ENCODE measurements at places on chromosomes 7 and 10.

DNA sequence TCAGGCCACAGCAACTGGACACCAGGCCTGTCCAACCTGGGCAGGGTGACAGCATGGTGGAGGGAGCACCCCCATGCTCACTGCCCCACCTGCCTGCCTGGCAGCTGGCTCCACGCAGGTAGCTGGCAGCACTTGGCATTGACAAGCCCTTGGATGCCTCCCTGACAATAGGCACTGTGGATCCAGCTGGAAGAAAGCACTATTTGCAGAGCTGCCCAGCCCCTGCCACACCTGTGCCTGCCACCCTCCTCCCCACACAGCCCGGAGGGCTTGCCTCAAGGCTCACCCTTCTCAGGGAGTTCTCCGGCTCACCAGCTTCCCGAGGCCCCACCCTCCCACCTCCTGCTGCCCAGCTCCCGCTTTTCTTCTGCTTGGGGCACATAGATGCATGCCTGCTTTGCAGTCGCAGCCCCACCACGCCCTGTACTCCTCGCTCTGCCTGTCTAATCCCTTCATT lies 160.1 kb downstream of the NEURL1 start:
- no peaks in the 10 kb centered on the region for H3K27me3 ChIP-seq
- H3K4me1 ChIP-seq: peaks cover 2% of the 10 kb centered on the region
- H3K36me3 ChIP-seq: peaks cover 12% of the 10 kb centered on the region
- no peak for DNase-seq
- H3K27ac ChIP-seq: no peak overlapping the region

GRCh38 chr10:62742536-62743061 lies 61.9 kb upstream of the ADO start:
- no peak for DNase-seq
- no peak overlapping the region for H3K27ac ChIP-seq
- no peak overlapping the region for H3K4me3 ChIP-seq
- no peaks in the 10 kb centered on the region for H3K27me3 ChIP-seq
- no peaks in the 10 kb centered on the region for H3K36me3 ChIP-seq
- peaks cover 13% of the 10 kb centered on the region for H3K4me1 ChIP-seq

DNA sequence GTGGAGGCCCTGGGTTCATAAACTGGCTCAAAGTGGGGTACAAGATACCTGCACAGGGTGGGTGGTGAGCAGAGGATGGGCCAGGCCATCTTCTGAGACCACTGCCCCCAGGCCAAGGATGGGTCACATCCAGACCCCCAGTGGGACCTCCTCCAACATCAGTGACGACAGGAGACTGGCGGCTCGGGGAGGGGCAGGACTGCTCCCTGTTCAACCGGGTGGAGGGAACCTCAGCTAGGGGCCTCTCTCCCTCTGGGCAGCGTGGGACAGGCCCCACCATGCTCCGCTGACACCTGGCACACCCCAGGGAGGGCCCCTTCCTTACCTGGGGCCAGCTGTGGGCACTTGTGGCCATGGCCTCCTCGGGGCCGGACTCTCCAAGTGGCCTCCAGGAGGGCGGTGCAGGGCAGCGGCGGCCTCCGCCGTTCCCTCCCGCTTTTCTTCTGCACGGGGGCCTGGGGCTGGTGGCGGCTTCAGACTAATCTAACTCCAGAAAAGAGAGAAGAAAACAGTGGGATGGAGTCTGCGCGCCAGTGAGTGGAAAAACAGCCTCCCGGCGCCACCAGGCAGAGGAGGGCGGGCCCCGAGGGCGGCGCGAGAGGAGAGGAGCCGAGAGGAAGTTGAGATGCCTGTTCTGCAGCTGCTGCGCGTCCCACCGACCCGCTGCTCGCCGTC lies at the start of gene CALHM2:
CALHM2 (minus strand) TSS at position 540 of the 675 bp plus-strand sequence. CDS start 2,429 bp downstream, outside the sequence.
- peak within 1 kb of the TSS; percentile 80 for H3K27ac ChIP-seq
- DNase-seq: peak; percentile 73
- no peaks in the 10 kb centered on the region for H3K27me3 ChIP-seq
- H3K36me3 ChIP-seq: peaks cover 23% of the 10 kb centered on the region

GRCh38 chr10:110850099-110850498 lies 21.6 kb upstream of the PDCD4 start:
- peak overlapping the region; percentile 55 for H3K27ac ChIP-seq
- no peaks in the 10 kb centered on the region for H3K27me3 ChIP-seq
- no peaks in the 10 kb centered on the region for H3K36me3 ChIP-seq
- no peak overlapping the region for H3K4me3 ChIP-seq
- DNase-seq: peak; percentile 52

DNA sequence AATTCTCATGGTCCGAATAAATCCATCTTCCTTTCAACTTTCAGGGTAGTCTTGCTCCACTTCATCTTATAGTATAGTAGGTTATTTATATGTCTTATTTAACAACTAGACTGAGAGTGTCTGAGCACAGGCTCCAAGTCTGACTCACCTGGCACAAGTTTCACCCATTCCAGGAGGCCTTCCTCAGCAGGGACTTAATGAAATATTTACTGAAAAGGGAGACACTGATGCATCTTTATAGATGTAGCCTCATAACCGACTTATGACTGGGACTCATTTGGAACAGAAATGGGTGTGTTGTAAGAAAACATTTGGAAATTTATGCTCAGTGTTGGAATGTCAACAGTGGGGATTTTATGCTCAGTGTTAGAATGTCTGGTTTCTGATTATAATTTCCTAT lies 59.9 kb downstream of the CH25H start:
- no peak overlapping the region for H3K27ac ChIP-seq
- H3K27me3 ChIP-seq: peaks cover 3% of the 10 kb centered on the region
- no peak overlapping the region for H3K4me3 ChIP-seq
- no peak for DNase-seq
- peaks cover 10% of the 10 kb centered on the region for H3K4me1 ChIP-seq

- H3K4me3 ChIP-seq: peak overlapping the region; percentile 20
- H3K27ac ChIP-seq: peak overlapping the region; percentile 94
- H3K27me3 ChIP-seq: no peaks in the 10 kb centered on the region
- H3K4me1 ChIP-seq: peaks cover 78% of the 10 kb centered on the region
- peak; percentile 87 for DNase-seq
Observed at GRCh38 chr10:47264797-47265281, 35.2 kb upstream of the GDF10 start.

GRCh38 chr7:65953890-65954450 lies 28.0 kb downstream of the GUSB start:
- H3K27ac ChIP-seq: no peak overlapping the region
- no peaks in the 10 kb centered on the region for H3K4me1 ChIP-seq
- peaks cover 24% of the 10 kb centered on the region for H3K36me3 ChIP-seq
- H3K27me3 ChIP-seq: no peaks in the 10 kb centered on the region
- no peak overlapping the region for H3K4me3 ChIP-seq
- no peak for DNase-seq

DNA sequence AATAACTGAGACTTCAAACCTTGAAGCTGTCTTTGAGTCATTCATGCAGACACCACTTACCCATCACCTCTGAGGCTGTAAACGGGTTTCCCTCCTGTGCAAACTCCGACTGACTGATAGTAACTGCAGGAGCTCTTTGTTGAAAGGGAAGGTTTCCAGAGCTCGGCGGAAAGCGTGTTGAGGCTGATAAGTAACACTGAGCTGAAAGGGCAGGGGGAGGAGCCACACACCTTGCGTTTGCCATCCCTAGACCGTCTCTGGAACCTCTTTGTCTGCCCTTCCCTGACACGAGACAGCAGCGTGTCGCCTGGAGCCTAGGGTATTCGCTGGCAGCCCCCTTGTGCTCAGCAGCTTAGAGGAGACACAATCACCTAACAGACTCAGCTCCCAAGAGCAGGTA lies 134.0 kb downstream of the PAXIP1 start:
- H3K4me3 ChIP-seq: no peak overlapping the region
- no peaks in the 10 kb centered on the region for H3K4me1 ChIP-seq
- H3K27ac ChIP-seq: no peak overlapping the region
- no peak for DNase-seq
- H3K36me3 ChIP-seq: no peaks in the 10 kb centered on the region

GRCh38 chr7:105776068-105776790 lies 100.2 kb downstream of the ATXN7L1 start:
- no peaks in the 10 kb centered on the region for H3K4me1 ChIP-seq
- H3K4me3 ChIP-seq: no peak overlapping the region
- H3K27me3 ChIP-seq: no peaks in the 10 kb centered on the region
- H3K27ac ChIP-seq: no peak overlapping the region

GRCh38 chr7:15678653-15679052 lies 7.8 kb downstream of the MEOX2 start:
- H3K27ac ChIP-seq: no peak overlapping the region
- no peaks in the 10 kb centered on the region for H3K4me1 ChIP-seq
- DNase-seq: no peak
- no peaks in the 10 kb centered on the region for H3K36me3 ChIP-seq

DNA sequence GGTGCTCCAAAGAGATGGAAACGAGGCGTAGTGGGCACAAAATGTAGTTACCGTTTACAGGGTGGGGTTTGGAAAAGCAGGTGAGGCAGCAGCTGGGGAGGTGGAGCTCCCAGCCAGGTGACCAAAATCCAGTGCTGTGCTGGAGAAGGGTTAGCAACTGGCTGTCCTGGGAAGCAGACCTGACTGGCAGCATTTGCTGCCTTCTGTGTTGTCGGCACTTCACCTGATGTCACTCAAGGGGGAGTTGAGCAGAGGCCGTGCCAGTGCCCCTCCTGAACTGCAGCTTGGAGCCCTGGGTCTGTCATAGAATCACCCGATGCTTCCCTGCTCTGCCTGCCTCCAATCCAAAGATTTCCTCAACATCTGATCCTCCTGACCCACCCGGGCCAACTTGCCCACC lies 12.8 kb downstream of the GCK start:
- DNase-seq: no peak
- H3K4me1 ChIP-seq: no peaks in the 10 kb centered on the region
- H3K27ac ChIP-seq: no peak overlapping the region
- H3K36me3 ChIP-seq: no peaks in the 10 kb centered on the region
- no peaks in the 10 kb centered on the region for H3K27me3 ChIP-seq
- no peak overlapping the region for H3K4me3 ChIP-seq

DNA sequence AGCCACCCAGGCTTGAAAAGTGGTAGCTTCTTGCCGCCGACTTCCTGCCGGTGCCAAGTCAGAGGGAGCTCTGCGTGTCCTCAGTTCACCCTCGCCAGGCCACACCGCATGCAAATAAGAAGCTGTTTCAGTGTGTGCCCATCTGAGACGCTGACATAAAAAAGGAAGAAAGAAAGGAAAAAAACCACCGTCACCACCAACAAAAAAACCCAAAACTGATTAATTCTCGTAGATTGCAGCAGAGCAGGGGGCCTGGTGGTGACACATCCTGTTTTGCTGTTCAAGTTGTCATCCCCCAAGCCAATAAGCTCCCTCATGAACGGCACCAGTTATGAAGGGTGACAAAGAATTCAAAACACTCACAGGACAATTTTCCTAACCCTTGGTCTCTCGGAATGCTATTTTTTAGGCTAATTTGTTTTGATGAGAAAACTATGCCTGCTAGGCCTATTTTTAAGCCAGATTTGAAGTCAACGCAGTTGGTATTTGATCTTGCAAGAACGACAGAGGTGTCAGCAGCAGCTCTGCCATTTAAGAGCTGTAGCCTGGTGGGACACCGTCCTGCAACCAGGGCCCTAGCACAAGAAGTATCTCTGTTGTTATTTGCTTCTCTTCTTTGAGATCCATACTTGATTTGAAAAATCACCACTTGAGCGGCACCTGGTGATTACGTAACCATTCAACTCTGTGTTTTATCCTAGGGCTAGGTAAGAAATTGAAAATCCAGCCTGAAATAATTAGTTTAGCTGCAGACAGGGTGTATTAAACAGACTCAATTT lies 145.6 kb downstream of the PFKFB3 start:
- peak; percentile 93 for DNase-seq
- peaks cover 56% of the 10 kb centered on the region for H3K4me1 ChIP-seq
- no peaks in the 10 kb centered on the region for H3K27me3 ChIP-seq
- peak overlapping the region; percentile 99 for H3K27ac ChIP-seq
- H3K36me3 ChIP-seq: peaks cover 3% of the 10 kb centered on the region

DNA sequence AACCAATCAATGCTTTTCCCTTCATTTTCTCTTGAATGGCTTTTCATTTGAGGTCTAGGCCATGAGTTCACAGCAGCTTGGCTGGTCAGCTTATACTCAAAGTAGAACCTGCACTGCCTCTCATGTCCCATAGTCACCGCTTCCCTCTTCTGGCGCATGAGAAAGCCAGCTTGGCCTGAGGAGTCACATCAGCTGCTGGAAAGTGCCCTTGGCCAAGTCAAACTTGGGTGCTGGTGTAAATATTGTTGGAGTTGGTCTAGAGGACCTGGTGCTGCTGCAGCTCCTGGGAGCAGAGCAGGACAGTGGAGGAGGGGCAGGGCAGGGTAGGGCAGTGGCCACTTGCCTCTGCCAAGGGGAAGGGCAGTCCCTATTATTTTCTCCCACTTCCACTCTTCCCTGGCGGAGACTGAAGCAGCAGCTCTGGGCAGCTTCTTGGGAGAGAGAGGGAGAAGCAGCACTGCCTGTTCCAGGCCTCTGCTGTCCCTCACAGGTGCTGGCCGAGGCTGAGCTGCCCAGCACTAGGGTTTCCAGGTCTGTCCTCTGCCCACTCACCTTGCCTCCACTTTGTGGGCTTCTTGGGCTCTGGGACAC lies 12.8 kb downstream of the UBE2D4 start:
- H3K27ac ChIP-seq: no peak overlapping the region
- no peak overlapping the region for H3K4me3 ChIP-seq
- no peaks in the 10 kb centered on the region for H3K27me3 ChIP-seq
- DNase-seq: no peak
- H3K4me1 ChIP-seq: no peaks in the 10 kb centered on the region

DNA sequence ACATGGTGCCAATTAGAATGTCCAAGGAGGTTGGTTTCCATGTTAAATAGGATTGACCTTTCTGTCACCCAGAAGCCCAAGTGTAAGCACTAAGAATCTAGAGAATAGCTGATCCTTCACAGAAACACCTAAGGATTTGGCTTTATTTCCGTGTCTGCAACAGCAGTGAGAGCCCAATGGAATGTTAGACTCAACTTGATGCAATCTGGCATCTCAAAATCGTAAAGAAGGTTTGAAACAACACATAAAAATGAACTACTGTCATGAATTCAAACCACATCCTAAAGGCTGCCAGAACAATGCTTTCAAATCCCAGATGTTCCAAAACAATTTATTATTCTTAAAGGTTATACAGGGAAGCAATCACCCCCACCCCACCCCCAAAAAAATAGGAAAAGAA lies 18.6 kb downstream of the PPP1R3C start:
- no peaks in the 10 kb centered on the region for H3K4me1 ChIP-seq
- DNase-seq: no peak
- peaks cover 10% of the 10 kb centered on the region for H3K27me3 ChIP-seq
- no peak overlapping the region for H3K4me3 ChIP-seq
- no peak overlapping the region for H3K27ac ChIP-seq
- H3K36me3 ChIP-seq: no peaks in the 10 kb centered on the region

DNA sequence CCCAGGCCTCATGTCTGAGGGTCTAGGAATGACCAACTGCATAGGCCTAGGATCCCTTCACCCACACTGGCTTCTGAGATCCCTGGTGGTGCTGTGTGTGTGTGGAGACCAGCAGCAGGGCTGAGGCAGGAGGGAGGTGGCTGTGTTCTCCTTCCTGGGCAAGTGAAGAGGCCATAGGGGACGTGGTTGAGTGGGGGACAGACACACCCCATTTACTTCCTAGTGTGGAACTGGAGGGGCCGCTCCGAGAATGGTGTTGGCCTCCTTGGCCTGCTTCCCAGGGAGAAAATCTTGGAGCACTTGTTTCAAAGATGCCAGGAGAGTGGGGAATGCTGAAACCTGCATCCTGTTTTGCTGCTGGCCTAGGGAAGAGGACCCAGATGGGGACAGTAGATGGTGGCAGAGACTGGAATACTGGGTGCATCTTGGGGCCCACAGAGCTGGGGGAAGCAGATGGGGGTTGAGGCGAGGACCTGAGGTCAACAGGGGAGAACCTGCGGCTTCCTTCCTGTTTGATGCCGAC lies 19.1 kb downstream of the UBTD1 start:
- DNase-seq: no peak
- H3K27me3 ChIP-seq: no peaks in the 10 kb centered on the region
- no peak overlapping the region for H3K27ac ChIP-seq
- H3K4me1 ChIP-seq: no peaks in the 10 kb centered on the region
- H3K4me3 ChIP-seq: no peak overlapping the region

Data from activated CD8-positive, alpha-beta T cell treated with anti-CD3 and anti-CD28 coated beads for 36 hours (primary cell).